Left renal pelvis (tissue), 4 donors: ENCODE measurements at places on chromosomes 6 and 20. TPM values are rescaled to one million over a fixed set of nuclear protein-coding genes. Genes with fewer than 3 reads are reported as not detected.

OR2B6 gene
- 0.32 TPM for polyA plus RNA-seq

RHAG gene
- 5.6 TPM for polyA plus RNA-seq

MYO6 gene
- 11.2 TPM for polyA plus RNA-seq

MEI4 gene
- 1.6 TPM for polyA plus RNA-seq

FOXC1 gene
- 83.8 TPM for polyA plus RNA-seq

MCHR2 gene
- polyA plus RNA-seq, result not detected

GRCh38 chr6:157240059-157240959, 83.0 kb downstream of the TMEM242 start:
- DNase-seq, result no peak

DNA sequence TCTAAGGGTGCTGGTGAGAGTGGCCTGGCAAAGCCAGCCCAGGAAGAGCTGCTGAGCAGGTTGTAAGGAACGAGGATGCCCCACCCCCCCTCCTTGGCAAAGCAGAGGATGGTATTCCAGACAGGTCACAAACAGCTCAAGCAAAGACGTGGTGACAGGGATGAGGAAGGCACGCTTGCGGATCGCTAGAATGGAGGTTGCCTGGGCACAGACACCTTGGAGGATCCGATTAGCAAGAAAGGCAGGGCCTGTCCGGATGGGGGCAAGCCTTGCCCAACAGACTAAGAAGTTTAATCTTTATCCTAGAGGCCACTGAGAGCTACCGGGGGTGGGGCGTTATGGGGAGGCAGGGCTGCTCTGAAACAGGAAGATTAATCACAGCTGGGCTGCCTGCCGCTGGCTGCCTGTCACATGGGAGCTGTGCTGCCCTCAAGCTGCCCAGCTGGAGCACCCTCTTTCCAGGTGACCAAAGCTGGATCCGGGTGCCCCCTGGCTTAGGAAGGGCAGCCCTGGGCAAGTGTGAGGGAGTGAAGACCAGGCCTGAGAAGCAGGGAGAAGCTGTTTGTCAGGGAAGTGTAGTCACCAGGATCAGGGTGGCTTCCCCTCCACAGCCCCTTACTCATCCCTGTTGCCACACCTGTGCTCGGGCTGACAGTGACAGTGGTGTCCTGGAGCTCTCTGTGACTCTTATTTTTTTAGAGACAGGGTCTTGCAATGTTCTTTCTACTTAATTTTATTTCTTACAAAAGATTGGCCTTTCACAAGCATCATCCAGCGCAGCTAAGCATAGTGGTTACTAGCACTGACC, 9.1 kb upstream of the MAPK13 start:
- no peak for DNase-seq

- DNase-seq, result no peak
Measured at GRCh38 chr6:127458222-127458621, 967 bp downstream of the KIAA0408 start.

DNA sequence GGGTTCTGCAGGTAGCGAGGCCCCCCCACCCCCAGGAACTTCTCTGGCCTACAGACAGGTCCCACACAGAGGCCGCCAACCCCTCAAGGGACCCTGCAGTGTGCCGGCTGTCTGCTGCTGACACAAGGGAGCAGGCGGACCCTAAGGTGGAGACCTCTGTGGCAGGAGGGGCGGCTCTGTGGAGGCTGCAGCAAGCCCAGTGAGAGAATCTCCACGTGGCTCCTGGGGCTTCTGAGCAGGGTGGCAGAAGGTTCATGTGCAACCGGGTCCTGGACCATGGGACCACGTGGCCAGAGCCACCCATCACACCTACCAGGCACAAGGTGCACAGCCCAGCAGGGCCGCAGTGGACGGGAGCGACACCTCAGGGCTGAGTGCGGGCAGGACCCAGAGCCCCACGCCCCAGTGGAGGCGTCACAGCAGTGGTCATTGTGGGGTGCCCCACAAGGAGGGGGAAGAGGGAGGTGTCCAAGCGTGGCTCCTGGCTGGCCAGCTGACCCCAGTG, 4.3 kb downstream of the ARFRP1 start:
- no peak for DNase-seq

GRCh38 chr6:136737871-136738691, 54.2 kb downstream of the MAP3K5 start:
- no peak for DNase-seq

DNA sequence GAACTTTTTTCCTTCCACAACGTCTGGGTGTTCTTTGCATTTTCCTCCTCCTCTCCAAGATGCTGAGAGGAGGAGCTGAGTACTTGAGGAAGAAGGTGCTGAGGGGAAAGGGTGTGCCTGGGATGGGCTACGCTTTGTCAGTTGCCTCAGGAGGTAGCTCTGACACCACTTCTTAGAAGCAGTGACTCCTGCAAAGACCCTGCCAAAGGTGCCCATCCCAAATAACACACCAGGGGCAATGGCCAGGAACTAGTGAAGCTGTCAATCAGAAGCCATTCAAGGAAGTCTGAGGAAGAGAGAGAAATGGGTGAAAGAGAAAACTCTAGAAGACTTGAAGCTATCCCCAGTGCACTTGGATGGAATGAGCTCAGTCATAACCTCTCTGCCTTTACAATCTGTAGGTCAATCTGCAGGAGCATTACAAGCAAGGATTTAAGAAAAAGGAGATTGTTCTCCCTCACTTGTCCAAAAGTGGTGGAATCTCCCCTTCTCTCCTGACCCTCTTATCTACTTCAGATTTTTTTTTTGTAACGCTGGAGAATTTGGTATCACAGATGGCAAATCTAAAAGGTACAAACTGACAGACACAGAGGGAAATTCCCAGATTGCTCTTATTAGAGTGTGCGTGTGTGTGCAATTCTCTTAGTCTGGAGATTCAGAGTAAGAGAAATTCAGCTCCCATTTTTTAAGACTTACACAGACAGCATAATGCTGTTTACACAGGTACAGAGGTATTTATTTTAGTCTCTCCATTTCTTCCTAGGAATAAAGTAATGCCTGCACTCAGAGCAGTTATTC, 242.6 kb downstream of the GMPR start:
- DNase-seq, result no peak

- no peak for DNase-seq
Measured at GRCh38 chr6:16540804-16541752, 220.2 kb downstream of the ATXN1 start.

DNA sequence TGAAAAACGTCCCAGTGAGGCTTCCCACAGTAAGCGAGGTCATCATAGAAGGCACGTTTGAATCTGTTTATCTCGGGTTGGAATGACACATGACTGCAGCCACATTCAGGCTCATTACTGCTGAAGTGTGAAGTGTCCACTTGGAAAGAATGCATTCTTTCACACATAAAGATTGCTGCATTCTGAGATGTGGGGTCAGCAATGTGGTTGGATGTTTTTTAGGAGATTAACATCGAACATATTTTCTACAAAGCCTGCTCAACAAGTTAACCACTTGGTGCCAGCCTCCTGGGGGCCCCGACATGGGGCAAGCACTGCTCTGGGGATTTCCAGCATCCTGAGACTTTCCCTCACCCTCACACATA, 79.9 kb downstream of the BMP6 start:
- DNase-seq, result no peak

DNA sequence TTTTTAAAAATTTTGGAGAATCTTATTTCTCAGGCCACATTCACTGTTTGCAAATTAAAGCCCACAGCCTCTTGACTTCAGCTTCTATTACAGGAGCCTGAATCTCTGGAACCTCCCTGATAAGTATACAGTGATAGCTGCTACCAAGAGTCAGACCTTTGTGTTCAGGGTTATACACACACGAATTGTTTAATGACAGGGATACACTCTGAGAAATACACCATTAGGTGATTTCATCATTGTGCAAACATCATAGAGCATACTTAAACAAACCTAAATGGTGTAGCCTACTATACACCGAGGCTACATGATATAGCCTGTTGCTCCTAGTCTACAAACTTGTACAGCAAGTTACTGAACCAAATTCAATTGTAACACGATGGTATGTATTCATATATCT, 473.9 kb downstream of the PKHD1 start:
- DNase-seq, result no peak

DNA sequence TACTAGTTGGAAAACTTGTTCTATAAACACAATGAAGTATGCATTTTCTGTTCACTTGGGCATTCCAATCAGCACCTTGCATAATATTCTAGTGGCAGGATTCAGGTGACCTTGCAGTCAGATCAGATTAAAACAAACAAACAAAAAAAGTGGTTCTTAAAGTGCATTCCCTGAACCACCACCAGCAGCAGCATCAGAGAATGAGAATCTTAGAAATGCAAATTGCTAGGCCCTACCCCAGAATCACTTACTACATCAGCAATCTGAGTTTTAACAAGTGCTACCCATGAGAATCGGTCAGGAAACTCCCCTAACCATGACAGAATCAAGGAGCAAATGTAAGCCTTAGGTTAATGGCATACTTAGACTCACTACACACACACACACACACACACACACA, 41.7 kb downstream of the SNAP25 start:
- DNase-seq, result no peak

DNA sequence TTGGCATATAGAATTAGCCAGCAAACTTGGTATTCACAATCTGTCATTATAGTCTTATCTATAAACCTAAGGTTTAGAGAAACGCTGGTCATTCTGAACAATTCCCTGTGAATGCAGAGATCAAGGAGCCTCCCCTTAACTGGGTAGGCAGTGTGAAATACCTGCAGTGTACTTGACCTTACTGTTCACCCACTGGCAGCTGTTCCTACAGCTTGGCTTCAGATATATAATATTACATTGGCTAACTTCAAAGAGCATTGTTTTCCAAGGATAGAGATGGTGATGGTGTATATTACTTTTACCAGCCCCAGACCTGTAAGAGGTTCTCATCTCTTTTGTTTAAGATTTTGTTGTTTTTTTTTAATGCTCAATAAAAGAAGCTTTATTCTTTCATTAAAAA, 168.3 kb downstream of the ESR1 start:
- no peak for DNase-seq

DNA sequence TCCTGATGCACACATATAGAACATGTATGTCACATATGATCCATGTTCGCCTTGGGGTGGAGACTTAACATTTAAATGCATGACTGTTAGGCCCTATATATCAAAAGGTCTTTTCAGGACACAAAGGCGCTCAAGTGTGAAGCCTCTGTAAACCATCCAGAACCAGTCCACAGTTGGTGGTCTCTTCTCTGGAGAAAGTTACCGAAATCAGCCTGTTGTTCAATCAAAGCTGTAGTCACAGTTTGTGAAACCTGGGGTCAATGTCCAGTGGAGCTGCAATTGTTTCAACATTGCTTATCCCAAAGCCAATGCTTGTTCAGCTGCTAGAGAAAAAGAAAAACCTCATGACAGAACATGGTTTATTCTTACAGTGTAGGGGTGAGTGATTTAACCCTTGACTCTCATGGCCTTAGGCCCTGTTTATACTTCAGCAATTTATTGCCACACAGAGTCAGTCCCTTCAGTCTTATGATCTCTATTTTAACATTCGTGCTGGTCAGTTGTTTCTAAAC, 193.6 kb upstream of the CST7 start:
- no peak for DNase-seq

DNA sequence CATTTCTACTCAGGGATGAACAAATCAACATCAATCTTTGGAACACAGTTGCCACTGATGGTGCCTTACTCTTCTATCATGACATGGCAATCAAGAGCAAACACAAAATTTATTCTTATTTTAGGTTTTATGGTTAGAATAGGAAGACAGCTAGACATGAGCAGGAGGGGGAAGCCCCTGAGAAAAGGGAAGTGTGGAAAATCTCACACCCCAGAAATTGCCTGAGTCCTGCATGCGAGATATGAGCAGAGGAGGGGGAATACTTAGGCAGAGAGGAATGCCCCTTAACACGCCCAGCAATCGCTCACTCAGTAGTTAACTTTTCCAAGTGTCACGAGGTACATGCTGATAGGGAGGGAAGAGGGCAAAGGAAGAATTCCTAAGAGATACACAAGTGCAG, 79.3 kb downstream of the PLG start:
- no peak for DNase-seq

DNA sequence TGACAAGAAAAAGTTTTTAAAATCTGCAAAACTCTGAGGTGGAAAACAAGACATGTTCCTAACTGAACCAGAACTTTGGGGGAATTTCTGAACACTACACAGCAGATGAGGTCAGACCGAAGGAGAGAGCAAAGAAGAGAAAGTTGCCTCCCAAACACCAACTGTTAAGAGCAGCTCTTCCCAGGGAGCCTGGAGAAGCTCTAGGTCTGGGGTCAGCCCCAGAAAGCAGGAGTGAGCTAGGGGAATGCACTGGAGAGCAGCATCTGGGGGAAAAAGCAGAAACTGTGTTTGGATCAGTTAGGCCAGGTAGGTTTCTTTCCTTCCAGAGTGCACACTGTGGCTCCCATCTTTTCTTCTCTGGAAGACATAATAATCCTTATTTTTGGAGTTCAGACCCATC, 41.3 kb downstream of the FKBP5 start:
- DNase-seq, result no peak

DNA sequence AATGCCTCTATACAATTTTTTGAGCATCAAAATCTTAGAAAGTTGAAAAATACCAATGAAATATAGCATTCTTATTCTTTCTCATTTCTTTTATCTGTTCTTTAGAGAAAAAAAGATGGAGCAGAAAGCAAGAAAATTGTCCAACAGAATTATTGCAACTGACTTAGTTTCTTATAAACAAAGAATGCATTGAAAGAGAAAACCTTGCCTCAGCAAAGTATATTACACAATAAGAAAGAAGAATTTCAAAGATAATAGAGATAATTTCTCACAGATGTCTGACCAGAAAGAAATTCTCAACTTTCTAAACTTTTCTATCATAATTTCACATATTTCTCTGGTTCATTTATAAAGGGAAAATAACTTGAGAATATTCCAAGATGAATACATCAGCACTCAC, 47.0 kb upstream of the PRND start:
- DNase-seq, result no peak

GRCh38 chr20:8777911-8778310, 291.0 kb upstream of the PLCB4 start:
- no peak for DNase-seq

DNA sequence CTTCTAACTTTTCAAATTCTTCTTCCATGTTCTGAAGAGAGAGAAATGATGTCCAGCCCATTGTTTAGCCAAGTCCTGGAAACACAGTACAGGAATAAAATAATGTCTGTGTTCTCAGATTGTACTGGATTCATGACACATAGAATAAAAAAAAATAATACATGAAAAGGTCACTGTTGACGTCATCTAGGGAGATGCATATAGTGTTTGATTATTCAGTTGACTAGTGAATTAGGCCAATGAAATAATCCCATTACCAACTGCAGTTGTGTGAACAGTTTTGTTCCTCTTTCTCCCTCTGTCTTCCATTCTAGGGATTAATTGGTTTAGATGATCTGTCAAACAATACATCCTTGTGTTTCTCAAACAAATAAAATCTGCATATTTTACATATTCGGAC, 222.8 kb downstream of the ALDH8A1 start:
- no peak for DNase-seq
